Activated CD4-positive, alpha-beta T cell treated with anti-CD3 and anti-CD28 coated beads, Interleukin-2, amount 10 ng/mL, durations not matched to agents 7 days and 5 days (primary cell): ENCODE measurements at places on chromosomes 1 and 21.

- no peak for DNase-seq
These were observed 383.4 kb downstream of the USP25 start for GRCh38 chr21:16113052-16113715.

DNA sequence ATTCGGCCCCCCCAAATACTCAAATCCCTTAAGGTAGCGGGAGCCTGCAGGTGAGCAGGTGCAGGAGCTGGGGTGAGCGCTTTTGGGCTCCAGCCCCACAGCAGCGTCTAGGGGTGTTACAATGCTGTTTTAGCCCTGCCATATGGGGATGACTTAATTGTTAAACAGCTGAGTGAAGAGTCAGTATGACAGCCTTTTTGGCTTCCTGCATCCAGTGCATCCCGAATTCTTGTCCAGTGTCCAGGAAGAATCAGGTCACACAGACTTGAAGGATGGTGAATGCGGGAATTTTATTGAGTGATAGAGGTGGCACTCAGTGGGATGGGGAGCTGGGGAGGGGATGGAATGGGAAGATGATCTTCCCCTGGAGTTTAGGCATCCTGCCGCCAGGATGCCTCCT, 30.4 kb upstream of the HHAT start:
- no peak for DNase-seq

- DNase-seq = no peak
These were observed 1.3 kb upstream of the VAMP3 start for GRCh38 chr1:7769673-7770412.

DNA sequence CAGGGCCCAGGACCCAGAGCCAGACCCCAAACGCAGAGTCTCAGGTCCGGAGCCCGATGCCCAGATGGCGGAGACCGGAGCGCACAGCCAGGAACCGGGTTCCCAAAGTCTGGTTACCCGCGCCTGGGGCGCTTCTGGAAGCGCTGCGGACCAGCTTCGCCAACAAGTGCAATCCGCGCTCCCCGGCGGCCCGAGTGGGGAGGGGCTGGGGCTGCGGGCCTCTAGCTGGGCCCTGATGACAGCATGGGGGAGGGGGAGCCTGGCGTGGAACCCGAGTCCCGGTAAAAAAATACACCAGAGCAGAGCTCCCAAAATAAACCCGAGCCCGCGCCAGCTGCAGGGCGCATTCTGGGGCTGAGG, 494 bp downstream of the NT5C1A start:
- no peak for DNase-seq

GRCh38 chr1:172398193-172398592, 22.3 kb upstream of the C1orf105 start:
- DNase-seq = no peak

DNA sequence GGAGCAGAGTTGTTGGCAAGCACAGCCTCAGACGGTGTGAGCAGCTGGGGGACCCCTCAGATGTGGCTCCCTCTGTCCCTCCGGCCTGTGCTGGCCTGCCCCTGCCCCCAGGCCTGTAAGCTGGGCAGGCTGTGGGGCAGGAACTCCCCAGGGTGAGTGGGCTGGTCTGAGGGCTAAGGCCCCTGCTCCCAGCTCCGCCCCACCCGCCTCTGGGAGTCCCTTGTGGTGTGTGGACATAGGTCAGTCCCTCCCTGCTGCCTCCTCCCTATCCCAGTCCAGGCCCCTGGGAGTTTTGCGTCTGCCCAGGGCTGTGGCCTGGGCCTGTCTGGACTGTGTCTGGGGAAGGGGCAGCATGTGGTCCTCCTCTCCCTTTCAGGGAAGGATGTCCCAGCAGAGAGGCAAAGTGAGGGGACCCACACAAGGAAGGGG, 3.6 kb upstream of the VWA1 start:
- DNase-seq = no peak

DNA sequence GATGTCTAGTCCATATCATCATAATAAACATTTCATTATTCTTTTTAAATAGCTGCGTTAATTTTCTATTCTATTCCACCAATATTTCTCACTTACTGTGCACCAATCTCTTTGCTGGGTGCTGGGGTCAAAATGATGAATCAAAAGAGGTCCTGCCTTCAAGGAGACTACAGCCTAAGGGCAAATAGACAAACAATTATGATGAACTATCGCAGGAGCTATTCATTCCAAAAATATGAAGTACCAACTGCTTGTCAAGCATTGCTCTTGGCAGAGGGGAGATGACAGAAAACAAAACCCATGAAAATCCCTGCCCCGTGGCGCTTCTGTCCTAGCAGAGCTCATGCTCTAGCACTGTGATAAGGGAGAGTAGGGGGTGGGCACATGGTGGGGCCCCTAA, 28.8 kb upstream of the SLC26A9 start:
- DNase-seq = no peak

- no peak for DNase-seq
These were observed 29.4 kb downstream of the KCNK2 start for GRCh38 chr1:215111916-215112315.

- DNase-seq = no peak
These were observed 51.7 kb upstream of the POU3F1 start for GRCh38 chr1:38098101-38098847.

DNA sequence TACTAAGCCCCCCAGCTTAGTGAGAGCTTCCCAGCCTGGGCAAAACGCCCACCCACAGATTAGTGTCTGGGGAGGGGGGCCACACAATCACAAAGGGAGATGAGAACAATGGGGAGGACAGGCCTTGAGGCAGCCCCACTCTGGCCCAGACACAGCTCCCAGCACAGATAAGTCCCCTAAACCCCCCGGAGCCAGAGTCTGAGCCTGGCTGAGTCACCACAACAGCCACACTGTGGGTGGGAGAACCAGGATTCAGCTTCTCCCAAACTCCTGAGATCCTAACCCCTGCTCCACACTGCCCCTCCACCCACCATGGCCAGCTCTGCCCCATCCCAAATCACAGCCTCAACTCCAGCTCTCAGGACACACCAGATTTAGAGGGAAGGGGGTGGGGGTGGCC, 4.2 kb downstream of the NECTIN4 start:
- DNase-seq = no peak

- DNase-seq = peak; percentile 23
These were observed 40.4 kb downstream of the RIMS3 start for GRCh38 chr1:40625076-40625475.
